ENCODE measurements at places on chromosomes 6 and 20. TPM values are rescaled to one million over a fixed set of nuclear protein-coding genes. Genes with fewer than 3 reads are reported as not detected.
A peak's percentile ranks its signal among the peaks of the same experiment; 100 is the strongest.

CD164 gene
- 186 TPM for total RNA-seq

MRAP2 gene
- total RNA-seq: 9.4 TPM

DNA sequence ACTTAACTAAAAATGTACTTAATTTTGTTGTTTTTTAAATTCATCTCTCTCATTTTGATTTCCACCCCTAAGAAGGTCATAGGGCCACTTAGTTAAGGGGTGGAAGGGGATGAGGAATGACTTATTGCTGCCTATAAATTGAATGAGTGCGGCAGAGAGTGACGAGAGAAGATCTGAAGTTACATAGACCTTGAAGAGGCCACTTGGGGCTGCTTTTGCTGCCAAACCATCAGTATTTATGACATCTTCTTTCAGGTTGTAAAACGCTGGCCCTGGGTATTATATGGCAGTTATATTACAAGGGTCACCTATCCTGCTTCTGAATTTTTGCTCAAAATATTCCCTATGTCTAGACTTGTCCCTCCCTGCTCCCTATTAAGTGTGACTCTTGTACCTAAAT lies 119.6 kb upstream of the RIMS1 start:
- H3K4me3 ChIP-seq: no peak overlapping the region
- H3K27ac ChIP-seq: no peak overlapping the region
- H3K36me3 ChIP-seq: no peaks in the 10 kb centered on the region
- H3K27me3 ChIP-seq: no peaks in the 10 kb centered on the region

GRCh38 chr6:87736809-87737540 lies 34.9 kb upstream of the AKIRIN2 start:
- no peak overlapping the region for H3K27ac ChIP-seq
- no peak for DNase-seq
- no peak overlapping the region for H3K4me3 ChIP-seq
- H3K36me3 ChIP-seq: no peaks in the 10 kb centered on the region
- H3K27me3 ChIP-seq: no peaks in the 10 kb centered on the region

DNA sequence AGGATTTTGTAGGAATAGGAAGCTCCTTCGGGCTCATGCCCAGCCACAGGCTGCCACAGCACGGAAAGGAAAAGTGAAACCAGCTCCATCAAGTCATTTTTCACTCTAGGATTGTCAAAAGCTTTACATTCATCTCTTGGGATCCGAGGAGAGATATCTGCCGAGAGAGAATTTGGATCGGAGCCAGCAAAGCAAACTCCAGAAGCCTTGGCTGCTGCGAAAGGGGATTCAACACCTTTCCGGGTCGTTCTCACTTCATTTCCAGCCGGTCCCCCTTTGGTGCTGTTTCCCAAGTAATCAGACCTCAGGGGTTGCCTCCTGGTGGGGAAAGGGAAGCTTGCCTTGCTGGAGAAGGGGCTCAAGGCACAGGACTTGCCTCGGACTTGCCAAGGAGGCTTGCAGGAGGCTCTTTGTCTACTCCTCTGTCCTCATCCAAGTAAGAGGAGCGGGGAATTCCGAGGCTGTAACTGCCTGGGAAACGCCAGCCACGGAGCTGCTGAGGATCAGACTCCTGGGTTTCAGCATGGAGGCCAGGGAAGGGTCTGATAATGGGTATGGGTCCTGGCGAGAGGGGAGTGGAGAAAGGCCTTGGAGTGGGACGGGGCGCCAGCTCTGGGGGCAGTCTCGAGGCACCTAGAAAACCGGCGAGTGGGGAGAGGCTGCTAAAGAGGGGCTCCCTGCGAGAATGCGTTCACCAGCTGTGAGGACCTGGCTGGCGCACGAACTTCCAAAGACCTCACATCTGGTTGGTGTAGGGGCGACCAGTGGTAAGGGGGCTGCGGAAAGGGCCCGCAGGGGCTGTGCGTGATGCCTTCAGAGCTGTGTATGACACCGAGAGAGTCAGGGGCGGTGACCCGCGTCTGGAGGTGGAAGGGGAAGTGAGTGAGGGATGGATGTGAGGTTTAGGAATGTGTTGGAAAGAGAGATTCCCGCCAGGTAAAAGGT lies 702 bp downstream of the ETV7 start:
- no peaks in the 10 kb centered on the region for H3K36me3 ChIP-seq
- DNase-seq: peak; percentile 32
- peak overlapping the region; percentile 64 for H3K4me3 ChIP-seq
- no peaks in the 10 kb centered on the region for H3K27me3 ChIP-seq
- H3K4me1 ChIP-seq: no peaks in the 10 kb centered on the region
